ENCODE measurements at places on chromosomes 5 and 9.

- no peak for DNase-seq
Observed at GRCh38 chr9:79799691-79800335, 228.0 kb downstream of the TLE4 start.

DNA sequence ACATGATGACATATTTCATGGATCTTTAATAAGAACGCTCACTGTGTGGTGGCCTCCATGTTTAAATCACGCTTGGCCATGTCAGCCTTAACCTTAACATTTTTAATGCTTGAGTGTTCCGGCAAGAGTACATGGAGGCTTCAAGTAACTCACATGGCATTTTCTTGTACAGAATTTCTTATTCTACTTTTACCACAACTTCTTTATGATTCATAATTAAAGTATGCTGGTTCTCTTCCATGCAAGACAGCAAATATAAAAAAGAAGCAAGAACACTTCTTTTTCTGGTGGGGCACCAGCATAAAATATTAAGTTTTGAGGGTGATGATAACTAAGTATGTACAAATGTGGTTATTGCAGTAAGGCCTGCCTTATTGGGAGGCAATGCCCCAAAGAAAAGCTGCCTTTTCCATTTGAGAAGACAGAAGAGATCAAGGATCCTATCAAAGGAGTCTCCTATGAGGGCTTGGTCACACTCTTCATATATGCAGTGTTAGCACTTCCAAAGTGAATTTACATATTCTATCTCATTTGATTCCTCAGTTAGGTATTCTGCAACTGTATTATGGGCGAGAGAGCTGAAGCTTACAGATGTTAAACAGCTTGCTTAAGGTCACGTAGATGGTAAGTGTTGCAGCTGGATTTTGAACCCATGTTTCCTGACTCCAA lies 382.7 kb upstream of the MEF2C start:
- DNase-seq: peak; percentile 43

DNA sequence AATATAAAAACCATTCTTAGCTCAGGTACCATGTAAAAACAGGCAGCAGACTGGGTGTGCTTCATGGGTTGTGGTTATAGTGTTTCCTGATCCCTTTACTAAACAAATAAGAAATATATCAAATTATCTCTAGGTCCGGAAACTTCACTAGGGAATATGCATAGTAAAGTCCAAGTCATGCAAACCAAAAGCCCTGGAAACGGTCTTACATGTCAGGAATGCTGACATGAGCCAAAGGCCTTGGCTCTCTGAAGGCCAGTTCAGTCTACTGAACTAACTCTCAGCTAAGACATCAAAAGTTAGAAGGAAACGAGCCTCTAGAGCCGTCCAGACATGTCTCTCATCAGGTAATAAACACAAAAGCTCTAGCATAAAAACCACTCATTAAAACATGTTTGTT lies 778.9 kb upstream of the ZNF608 start:
- peak; percentile 37 for DNase-seq

GRCh38 chr5:157471709-157472108 lies 11.7 kb downstream of the NIPAL4 start:
- DNase-seq: peak; percentile 42

DNA sequence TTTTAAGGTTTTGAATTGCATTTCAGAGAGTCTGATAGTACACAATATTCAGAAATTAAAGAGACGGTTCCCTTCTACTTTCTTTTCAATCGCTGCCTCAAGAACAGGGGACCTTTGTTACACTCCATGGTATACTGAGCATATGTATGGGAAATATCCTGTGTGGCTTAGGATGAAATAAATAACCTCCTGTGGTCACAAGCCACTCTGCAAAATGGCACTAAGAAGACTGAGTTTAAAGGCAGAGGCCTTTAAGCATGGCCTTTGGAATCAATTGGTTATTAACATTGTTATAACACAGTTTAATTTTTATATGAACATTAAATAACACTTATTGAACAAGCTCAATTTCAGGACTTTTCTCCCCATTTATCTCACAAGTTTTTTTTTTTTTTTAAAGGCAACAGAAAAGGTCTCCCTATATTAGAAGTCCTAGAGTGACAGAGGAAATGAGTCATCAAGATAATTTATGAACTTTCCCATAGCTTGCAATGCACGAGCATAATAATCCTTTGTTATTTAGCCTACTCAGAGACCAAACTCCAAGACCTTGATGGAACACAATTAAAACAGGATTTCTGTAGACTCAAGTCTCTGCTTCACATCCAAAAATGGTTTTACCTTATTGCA lies 341.9 kb downstream of the TMEM167A start:
- no peak for DNase-seq

DNA sequence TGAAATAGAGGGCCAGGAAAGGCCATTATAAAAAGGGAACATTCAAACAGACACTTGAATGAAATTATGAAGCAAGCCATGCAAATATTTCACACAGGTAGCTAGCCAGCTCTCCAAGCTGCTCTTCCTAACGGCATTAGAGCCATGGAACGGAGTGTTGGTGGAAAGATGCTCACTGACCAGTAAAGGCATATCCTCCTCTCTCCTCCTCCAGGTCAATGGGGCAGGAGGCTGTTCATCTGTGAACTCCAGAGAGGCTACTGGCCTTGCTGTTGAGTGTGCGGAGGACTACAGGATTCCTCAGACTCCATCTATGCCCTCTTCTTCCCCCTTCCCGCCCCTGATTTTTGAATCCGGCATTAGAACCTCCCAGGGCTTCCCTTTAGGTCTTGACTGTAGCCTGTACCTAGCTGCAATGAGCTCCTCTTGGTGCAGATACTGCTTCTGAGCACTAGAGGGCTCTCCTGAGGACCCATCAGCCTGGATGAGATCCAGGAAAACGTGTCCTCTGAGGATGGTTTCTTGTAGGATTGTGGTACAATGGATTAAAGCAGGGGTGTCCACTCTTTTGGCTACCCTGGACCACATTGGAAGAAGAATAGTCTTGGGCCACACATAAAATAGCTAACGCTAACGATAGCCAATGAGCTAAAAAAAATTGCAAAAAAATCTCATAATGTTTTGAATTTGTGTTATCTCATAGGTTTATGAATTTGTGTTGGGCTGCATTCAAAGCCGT lies 162.2 kb downstream of the SREK1 start:
- peak; percentile 77 for DNase-seq

- DNase-seq: no peak
Observed at GRCh38 chr9:99185934-99186333, 35.8 kb downstream of the ALG2 start.

DNA sequence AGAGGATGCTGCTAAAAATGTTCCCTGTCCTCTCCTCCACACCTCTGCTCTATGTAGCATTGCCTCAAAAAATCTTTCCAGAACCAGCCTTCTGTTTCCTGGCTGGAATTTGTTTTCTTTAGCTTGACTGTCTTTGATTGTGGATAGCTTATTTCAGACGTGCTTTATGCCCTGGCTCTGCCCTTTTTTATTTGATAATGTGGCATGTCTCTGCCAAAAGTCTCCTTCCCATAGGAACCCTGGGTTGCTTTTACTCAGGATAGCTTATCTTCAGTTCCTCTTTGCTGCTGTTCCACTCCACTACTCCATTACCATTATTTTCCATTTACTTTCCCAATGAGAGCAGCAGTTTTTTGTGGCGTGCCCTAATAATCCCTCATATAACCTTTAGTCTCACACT lies 885 bp upstream of the TMEM252 start:
- no peak for DNase-seq

DNA sequence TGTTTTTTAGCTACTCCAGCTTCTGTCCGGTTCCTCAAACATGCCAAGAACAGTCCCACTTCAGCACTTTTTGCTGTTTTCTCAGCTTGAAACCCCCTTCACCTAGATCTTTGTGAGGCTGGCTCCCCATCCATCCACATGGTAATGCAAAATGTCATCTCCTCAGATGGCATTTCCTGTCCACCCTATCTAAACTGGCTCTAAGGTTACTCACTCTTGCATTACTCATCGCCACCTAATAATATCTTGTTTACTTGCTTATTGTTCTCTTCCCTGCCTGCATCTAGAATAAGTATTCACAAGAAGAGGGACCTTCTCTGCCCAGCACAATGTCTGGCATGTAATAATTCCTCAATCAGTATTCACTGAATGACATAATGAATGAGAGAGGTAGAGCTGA lies 220.1 kb downstream of the FAM114A2 start:
- peak; percentile 28 for DNase-seq

GRCh38 chr9:132588098-132588497 lies 5.7 kb downstream of the BARHL1 start:
- DNase-seq: no peak

- DNase-seq: no peak
Observed at GRCh38 chr9:83957248-83957513, 22.8 kb downstream of the HNRNPK start.

DNA sequence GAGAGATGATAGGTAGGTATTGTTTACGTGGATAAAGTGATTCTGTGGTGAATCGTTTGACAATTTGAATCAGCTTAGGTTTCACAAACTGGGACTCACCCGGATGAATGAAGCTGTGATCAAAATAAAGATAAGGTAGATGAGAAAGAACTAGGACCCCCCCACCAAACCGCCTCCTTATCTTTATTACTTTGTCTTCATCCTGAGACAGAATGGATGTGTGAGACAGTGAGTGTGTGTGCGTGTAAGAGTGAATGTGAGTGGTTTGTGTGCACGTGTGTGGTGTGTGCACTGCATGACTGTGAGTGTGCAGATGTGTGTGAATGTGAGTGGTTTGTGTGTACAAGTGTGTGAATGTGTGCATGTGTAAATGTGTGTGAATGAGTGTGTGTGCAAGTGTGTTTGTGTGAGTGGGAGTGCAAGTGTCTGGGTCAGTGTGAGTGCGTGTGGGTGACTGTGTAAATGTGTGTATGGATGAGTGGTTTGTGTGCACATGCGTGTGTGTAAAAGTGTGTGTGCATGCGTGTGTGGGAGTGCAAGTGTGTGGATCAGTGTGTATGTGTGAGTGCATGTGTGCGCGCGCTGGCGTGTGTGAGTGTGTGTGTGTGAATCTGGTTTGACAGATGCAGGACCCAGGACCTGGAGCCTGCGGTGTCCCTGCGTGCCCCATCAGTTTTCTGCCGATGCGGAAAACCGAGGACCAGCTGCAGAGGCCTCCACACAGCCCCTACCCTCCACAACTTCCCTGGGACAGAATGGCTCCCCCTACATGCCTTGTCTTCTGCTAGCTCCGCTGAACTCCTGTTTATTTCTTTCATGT lies 11.4 kb upstream of the ENG start:
- no peak for DNase-seq

DNA sequence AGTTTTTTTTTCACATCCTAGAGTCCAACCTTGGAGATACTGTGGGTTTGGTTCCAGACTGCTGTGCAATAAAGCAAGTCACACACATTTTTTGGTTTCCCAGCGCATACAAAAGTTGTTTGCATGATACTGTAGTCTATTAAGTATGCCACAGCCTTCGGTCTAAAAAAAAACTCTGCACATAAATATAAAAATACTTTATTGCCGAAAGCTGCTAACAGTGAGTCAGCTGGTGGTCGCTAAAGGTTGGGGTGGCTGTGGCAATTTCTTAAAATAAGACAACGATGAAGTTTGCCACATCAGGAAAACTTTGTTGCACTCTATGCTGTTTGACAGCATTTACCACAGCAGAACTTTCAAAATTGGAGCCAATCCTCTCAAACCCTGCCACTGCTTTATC lies 37.4 kb downstream of the UBQLN1 start:
- DNase-seq: peak; percentile 51

- DNase-seq: peak; percentile 57
Observed at GRCh38 chr9:124778575-124779367, 1.8 kb downstream of the OLFML2A start.

DNA sequence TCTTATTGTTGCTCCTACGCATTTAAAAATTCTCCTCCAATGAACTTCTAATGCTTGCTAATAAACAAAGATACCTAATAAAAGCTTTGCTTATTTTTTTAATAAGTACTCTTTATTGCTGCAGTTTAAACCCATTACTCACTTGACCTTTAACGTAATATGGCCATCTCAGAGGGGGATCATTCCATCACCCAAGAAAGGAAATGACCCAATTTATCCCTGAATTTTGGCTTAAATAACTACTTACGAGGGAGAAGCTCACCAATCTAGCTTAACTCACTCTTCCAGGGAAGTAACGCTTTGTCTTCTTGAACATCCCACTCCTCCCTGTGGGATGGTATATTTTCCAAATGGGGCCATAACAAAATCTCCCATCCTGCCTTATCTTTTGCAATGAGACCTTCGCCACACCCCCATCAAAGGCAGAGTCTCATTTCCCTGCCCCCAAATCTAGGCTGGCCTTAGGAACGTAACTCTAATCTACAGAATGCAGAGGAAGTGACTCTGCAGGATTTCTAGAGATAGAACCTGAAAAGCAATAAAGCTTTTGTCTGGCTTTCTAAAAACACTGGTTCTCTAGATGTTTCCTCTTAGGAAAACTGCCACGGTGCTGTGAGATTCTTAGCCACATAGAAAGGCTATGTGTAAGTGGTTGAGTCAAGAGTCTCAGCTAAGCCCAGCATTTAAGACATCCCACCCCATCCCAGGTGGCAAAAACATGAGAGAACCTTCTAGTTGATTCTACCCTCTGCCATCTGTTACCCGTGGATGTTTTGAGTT lies 310.0 kb downstream of the ASTN2 start:
- DNase-seq: no peak

DNA sequence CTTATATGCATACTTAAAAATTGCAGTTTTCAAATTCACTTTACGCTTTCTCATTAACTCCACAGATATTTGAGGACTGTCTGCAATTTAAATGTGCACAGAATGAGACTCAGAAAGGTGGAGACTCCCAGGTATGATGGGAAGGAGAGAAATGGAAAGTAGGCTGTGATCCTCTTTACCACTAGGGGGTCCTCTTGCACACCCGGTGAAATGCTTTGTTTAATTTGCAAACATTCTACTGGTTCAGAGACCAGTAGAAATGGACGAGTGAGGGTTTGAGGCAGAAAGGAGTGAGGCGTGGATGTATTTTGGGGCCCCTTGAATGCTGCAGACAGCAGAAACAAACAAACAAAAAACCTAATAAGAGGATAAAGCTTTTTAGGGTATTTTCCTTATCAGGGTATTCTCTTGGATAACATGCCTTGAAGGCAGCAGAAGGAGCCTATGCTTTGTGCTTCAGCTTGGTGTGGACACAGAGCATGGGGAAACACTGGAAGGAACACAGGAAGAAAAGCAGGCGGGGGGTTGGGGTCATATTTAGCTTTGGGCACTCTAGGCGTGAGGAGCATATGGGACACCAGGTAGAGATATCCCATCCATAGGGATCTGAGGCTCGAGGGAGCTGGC lies 410.1 kb downstream of the DMRT2 start:
- no peak for DNase-seq

- DNase-seq: no peak
Observed at GRCh38 chr9:79233542-79233941, 338.2 kb upstream of the TLE4 start.

Measured in myocyte (in vitro differentiated cells).